Activated CD8-positive, alpha-beta memory T cell treated with anti-CD3 and anti-CD28 coated beads for 1 hour (primary cell): ENCODE measurements at places on chromosomes 2 and 18.

DNA sequence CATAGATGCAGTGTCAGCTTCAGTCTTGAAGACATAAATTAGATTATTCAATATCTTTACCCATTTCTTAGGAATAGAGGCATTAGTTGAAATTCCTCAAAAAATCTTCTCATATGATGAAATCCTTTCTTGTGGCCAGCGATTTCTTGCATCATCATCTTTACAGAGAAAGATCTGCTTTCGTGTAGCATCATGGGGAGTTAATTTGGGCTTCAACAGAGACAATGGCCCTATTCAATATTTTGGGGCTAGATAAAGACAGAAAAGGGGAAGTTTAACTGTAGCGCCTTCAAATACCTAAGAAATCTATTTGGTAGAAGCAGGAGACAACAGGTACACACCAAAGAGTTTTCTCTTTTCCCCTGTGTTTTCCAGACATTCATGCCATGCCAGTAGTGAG lies 73.8 kb downstream of the TGFA start:
- no peak for DNase-seq

GRCh38 chr2:10909996-10910341 lies 1.8 kb upstream of the KCNF1 start:
- no peak for DNase-seq

DNA sequence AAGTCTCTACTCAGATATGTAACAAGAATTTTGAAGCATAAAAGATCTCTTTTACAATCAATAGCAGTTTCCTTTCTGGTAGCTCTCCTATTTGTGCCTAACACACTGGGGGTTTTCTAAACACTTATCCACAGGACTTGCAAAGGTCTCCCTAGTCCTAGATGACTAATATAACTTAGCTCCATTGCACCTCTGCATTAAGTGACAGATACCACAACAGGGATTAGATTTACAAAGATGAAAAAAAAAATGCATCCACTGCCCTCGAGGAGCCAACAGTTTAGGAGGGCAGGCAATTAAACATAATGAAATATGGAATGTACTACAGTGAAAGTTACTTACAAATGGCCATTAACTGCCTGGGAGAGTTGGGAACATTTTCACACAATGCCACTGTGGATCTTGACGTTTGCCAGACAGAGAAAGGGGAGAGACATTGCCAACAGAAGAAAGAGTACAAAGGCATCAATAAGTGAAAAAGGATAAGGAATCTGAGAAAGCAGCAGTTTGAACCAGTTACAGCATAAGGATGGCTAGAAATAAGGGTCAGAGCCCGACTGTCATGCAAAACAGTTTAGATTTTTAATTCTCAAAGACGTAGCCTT lies 14.3 kb downstream of the PPP3R1 start:
- DNase-seq, result no peak

- DNase-seq, result no peak
These were observed 63.7 kb downstream of the SLC8A1 start for GRCh38 chr2:40388161-40388560.

DNA sequence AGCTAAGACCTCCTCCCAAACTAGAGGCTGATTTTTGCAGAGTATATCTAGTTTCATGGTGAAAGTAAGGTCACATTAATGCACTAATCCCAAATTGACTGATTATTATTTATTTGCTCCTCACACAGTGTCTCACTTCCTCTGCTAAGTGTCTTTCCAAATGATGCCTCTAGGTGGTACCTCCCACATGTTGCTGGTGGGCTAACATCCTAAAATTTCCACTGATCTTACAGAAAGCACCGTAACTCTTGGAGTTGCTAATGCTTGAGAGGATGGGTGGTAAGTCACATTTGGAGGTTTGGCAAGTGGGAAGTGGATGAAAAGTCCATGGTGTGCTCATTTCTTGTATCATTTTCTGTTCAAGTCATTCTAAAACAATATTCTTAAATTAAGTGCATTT lies 428.7 kb upstream of the GYPC start:
- DNase-seq, result no peak
